Motor neuron (in vitro differentiated cells): ENCODE measurements at places on chromosomes 7 and 10. TPM values are rescaled to one million over a fixed set of nuclear protein-coding genes. Genes with fewer than 3 reads are reported as not detected.

- no peak for ATAC-seq
Observed at GRCh38 chr7:24075426-24075810, 208.6 kb upstream of the NPY start.

DNA sequence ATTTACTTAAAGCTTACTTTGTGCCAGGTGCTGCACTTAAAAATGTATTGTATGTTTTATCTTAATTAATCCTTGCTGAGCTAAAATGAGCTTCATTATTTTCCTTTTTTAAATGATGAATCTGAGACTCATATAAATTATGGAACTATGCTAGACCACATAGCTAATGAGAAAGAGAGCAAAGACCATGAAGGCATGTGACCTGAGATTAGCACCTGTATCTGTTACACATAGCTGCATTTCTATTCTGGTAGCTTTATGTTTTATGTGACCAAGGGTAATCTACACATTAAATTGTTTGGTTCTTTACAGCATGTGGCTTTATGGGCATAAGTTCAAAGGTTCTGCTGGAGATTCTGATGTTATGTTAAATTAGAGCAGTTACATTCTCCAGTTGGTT is 839.1 kb upstream of the SORCS1 start:
- ATAC-seq, result no peak

Gene CALHM1
- total RNA-seq, result 0.16 and 0.23 TPM in 2 replicates

Gene MMD2
- 0.43 and 1.1 TPM in 2 replicates for total RNA-seq
